Hindlimb muscle (tissue), 1 donor: ENCODE measurements at places on chromosomes 7 and 10. TPM values are rescaled to one million over a fixed set of nuclear protein-coding genes. Genes with fewer than 3 reads are reported as not detected.

- DNase-seq = no peak
Observed at GRCh38 chr7:116566666-116567065, 41.8 kb downstream of the CAV1 start.

The PDE6C gene
- 0.75 TPM for polyA plus RNA-seq

DNA sequence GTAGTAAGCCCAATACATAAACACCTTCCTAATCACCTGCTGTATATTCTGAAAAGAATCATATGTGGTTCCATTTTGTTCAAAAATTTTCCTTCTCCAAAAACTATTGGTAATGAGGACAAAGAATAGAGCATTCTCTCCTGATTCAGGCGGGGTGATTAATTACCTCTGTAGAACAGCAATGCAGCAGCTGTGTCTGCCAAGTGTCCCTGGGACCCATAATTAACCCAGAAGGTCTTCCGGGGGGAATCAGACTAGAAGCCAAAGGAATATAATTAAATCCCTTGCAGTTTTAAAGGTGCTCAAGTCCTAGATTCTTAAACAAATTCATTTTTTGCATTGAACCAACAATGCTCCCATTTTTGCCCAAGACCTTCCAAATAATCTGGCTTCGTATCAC is 60.3 kb upstream of the ABLIM1 start:
- no peak for DNase-seq

DNA sequence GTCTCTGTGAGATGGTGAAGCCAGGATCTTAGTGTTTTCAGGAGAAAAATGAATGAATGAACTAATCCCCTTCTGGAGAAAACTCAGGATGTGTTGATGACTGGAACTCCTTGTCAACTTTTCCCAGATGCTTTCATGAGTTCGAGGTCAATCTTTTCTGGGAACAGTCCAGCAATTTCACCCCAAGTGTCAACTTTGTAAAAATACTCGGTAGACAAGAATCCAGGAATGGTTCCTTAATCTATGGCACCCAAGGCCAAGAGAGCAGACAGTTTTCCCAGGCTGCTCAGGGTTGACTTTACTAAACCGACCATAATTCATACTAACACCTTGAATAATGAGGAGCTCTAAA is 31.1 kb upstream of the LYZL1 start:
- DNase-seq = no peak

GRCh38 chr10:118694848-118695247 is 59.9 kb downstream of the CACUL1 start:
- DNase-seq = no peak

The ADRB1 gene
- polyA plus RNA-seq = not detected

DNA sequence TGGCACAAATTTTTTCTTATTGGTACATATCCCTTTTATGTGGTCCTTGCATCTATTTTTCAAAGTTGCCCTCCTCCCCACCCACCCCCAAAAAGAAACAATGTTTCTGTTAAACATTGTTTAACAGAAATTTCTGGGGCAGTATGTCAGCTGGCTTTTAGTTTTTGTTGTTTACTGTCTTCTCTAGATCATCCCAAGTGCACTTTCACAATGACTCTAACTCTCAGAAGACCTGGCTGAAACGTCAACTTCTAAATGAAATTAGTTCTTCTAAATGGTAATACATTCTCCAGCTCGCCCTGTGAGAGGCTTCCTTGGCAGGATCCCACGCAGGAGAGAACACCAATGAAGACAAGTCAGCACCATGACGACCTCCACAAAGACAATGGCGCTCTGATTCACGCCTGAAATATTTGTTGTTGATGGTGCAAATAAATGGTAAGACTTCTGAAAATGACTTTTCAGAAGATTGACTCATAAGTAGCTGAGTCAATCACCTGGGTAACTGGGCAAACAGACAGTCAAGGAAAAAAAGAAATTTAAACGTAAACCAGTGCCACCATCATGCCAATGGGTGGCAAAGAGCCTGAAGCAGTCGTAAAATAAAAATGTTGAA is 293.7 kb downstream of the FZD1 start:
- no peak for DNase-seq

- DNase-seq = no peak
Observed at GRCh38 chr10:99835947-99836346, 53.5 kb downstream of the ABCC2 start.

DNA sequence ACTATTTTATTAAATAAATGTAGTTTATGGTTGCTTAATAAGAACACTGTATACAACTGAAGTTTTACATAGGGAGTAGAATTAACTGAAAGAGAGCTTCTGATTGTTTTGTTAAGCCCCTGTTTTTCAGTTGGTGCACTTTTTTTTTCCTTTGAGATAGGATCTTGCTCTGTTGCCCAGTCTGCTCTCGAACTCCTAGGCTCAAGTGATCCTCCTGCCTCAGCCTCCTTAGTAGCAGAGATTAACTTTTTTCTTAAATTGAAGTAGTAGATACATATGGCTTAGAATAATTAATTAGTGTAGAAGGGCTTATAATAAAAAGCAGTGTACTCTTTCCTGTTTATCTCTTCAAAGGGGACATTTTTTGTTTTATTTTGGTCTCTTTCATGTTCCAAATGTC is 11.2 kb downstream of the SDHAF3 start:
- no peak for DNase-seq

GRCh38 chr7:142739923-142740492 is 9.3 kb upstream of the PRSS1 start:
- DNase-seq = no peak

The PODXL gene
- polyA plus RNA-seq = 91.8 TPM

The SLC39A12 gene
- not detected for polyA plus RNA-seq

The CDH23 gene
- 4.2 TPM for polyA plus RNA-seq

The PPP1R3C gene
- 134 TPM for polyA plus RNA-seq

- DNase-seq = no peak
Observed at GRCh38 chr10:3671386-3671955, 113.5 kb downstream of the KLF6 start.

GRCh38 chr7:19224951-19225350 is 79.7 kb upstream of the FERD3L start:
- DNase-seq = no peak

GRCh38 chr10:10213237-10213636 is 804.4 kb upstream of the CELF2 start:
- no peak for DNase-seq

GRCh38 chr7:141710301-141710700 is 2.1 kb downstream of the WEE2 start:
- no peak for DNase-seq

DNA sequence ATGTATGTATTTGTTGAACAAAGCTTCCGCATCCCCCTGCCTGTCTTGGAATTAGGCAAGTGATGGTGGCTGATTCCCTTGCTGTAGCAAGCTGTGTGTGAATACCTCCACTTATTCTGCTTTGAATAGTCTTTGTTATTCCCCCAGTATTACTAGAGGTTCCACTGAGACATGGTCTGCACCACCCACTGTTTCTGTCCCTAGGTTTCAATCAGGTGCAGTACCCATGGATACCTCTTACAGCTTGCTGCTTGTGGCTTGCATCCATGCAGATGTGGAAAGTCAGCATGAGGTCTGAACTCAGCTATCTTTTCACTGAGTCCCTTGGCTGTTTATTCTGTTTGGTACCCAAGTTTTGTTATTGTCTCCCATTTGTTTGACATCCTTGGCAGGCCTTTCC is 447.4 kb downstream of the GRM8 start:
- no peak for DNase-seq

- no peak for DNase-seq
Observed at GRCh38 chr10:123580426-123580825, 85.7 kb upstream of the GPR26 start.

DNA sequence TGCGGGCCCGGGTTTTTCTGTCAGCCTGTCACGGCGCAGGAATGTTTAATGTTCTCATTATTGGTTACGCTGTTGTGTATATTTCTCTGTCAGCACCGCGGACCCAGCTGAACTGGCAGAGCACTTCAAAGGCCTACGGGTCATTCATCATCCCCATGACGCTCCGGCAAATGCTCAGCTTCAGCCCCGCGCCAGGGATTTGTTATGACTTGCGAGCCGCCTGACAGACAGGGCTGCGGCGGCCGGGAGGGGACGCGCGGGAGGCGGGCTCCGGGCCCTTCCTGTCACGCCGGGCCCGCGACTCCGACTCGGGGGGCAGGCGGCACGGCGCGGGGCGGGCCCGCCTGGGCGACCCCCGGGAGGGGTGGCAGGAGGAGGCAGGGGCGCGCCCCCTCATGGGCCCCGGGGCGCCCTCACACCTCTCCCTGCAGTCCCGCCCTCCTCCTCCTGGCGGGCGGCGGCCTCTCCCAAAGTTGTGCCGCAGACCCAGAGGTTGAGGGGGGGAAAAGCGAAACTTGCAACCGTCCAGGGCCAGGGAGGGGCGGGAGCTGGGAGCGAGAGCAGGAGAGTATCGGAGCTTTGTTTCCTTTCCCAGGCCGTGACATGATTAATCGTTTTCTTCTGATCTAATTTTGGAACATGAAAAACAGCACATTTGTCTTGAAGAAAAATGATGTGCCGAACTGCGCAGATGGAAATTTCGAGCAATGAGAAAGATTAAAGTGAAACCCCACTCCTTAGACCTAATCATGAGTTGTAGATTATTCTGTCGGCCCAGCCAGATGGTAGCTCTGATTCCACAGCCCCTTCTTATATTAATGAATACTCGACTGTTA is 59.3 kb upstream of the COMTD1 start:
- DNase-seq = peak; percentile 79

- DNase-seq = no peak
Observed at GRCh38 chr10:22766693-22767092, 52.3 kb upstream of the PIP4K2A start.

DNA sequence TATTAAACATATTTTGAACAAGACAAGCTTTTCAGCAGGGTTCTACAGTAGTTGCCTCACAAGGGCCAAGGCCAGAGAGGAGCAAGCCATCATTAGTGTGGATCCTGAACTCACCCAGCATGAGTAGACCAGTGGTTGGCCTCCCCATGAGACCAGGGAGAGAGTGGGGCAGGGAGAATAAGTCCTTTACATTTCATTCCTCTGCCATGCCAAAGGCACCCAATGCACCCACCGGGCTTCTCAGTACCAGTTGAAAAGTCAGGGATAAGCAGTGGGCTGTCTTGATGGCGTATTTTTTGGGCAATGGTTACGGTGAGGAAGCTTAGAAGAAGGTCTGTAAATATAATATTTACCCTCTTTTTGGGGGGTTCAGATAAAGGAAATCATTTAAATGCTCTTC is 16.6 kb downstream of the CRTAC1 start:
- no peak for DNase-seq

DNA sequence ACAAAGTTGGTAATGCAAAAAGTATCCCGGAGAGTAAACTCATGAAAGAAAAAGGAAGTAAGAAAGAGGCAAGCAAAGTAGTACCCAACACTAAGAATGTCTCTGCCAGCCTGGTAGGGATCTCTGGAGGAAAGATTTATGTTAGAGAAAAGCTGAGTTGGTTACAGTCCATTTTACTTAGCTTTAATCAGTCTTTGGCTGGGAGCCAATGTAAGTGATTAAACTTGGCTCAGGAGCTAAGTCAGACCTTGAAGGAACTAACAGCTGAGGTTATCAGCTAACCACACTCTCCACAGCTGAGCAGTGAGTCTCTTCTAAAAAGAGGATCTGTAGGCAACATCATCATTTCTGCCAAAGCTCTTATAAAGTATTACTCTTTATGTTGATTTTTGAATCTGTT is 148.0 kb downstream of the ANKRD7 start:
- DNase-seq = no peak
